T-helper 2 cell (primary cell): ENCODE measurements at places on chromosomes 2 and 18.

DNA sequence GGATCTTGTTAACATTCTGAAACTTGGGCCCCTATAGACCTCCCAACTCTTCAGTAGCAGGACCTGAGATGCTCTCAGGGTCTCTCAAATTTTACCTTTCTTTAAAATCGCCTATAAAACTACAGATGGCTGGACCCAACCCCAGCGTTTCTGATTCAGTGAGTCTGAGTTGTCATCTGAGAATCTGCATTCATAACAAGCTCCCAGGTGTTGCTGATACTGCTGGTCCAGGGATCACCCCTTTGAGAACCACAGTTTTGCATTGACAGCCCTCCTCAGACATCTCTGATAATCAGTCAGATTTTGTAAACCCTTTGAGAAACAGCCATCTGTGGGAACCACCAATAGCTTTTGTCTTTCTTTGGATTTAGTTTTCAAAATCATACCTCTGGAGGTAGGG, 315.8 kb downstream of the CYRIA start:
- no peak for DNase-seq

DNA sequence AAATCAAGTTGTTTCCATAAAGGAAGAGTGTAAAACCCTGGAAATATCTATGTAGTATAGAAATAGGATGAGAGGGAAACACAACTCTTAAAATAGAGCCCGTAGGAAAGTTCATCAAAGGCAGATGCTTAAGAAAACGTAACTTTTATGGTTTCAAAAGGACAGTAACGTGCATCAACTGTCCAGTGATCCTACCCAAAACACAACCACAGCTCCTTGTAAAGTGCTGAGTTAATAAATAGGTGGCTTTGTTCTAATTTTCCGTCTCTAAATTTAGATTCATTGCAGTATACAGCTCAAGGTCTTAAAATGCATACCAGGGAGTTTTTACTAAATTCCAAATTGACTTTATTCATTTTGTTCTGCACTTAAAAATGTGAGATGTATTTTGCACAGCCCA, 282.1 kb upstream of the ID2 start:
- DNase-seq, result no peak

DNA sequence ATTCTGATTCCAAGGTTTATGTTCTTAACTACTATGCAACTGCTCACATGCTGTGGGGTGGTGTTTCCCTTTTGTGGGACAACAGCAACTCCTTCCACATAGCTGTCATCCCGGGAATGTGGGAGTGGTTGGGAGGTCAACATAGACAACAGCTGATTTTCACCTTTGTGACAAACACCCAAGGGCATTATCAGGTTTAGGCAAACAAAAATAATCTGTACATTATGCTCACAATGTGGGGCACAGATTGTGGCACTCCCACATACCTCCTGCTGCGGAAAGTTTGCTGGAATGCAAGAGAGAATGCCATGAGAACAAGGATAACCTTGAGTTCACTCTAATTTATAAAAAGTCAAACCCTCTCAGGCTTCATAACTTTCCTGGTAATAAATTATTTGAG, 582.6 kb downstream of the CNTNAP5 start:
- no peak for DNase-seq

GRCh38 chr2:85872536-85873161, 16.1 kb downstream of the ST3GAL5 start:
- DNase-seq, result no peak

- DNase-seq, result no peak
These were observed 94.5 kb downstream of the MTCL1 start for GRCh38 chr18:8799596-8800441.

DNA sequence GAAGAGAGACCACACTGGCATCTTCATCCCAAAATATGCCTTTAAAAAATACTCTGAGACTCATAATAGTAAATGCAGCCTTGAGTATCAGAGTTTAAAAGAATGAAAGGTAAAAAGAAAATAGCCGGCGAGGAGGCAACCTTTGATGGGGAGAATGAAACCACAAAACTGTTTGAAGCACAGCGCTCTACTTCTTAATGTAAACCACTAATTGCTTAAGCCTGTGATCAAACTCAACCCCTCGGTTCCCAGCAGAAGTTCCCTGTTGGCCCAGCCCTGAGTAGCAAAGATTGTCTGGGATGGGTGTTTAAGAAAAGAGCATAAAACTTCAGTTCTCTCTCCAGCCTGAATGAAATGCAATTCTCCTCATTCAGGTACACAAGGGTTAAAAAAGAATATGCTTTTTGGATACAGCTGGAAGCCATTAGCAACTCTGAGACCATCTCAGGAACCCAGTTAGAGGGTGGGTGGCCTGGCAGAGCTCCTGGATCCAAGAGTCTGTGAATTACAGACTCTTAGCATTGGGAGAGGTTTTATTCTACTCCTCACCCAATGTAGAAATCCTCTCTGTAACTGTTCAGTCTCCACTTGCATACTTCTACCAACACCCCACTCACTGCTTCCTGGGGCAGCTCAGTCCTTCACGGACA, 44.8 kb downstream of the VIT start:
- no peak for DNase-seq

DNA sequence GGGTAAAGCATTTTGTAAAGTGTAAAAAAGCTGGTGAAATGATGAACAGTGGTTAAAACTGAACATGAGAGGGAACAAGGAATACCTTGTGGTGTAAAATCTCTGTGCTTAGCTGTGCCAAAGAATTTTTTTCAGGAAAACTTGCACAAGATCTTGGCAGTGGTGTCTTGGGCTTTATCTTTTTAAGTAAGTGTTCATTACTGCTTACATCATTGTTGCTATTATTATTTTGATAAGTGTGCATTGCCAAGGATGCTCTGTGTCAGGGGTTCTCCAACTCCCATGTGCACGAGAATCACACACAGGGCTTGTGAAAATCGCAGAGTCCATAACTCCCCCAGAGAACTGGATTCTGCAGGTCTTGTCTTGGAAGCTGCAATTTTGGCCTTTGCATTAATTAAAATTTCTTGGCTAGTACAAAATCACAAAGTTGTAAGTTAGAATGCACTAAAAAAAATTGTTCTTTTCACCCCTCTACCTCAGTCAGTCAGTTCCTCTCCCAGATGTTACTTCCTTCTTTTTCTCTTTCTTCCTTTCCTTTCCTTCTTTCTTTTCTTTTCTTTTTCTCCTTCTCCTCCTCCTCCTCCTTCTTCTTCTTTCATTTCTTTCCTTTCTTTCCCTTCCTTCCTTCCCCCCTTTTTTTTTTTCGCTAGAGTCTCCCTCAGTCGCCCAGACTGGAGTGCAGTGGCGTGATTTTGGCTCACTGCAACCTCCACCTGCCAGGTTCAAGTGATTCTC, 37.8 kb downstream of the GATA6 start:
- no peak for DNase-seq

GRCh38 chr2:57878171-57878865, 168.3 kb upstream of the VRK2 start:
- DNase-seq, result no peak

DNA sequence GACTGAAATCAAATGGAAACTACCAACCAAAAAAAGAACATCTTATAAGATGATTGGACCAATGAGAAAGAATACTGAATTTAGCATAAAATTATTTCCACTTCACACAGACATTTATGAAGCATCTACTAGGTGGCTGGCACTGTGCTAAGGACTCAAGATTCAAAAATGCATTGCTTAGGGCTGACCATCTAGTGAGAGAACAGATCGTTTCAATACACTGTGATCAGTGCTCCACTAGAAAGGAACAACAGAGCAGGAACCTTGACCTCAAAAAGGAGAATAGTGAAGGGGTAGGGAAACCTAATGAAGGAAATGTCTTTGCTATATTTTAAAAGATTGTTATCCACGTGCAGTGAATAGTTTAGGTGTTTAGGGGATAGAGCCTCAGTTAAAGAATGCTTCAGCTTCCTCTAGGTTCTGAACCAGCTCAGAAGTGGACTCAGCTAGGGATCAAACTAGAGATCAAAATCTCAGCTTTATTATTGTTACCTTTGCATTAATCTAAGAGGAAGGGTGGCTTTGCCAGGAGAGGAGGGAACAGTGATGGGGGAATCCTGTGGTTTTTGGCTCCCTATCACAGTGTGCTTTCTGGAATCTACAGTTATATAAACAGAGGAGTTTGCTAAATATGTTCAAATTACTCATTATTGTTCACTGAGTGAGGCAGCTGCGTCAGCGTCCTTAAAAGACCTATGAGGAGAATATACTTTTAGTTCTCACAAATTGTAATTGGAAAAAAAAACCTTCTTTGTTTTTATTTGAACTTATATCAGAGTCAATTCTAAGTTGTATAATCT, 16.2 kb upstream of the BBS5 start:
- no peak for DNase-seq

GRCh38 chr2:221501883-221502269, 70.2 kb downstream of the EPHA4 start:
- DNase-seq, result no peak

- DNase-seq, result no peak
These were observed 60.1 kb downstream of the ICOS start for GRCh38 chr2:203996692-203997091.

GRCh38 chr2:135743860-135744259, 2.2 kb downstream of the UBXN4 start:
- no peak for DNase-seq

GRCh38 chr2:114231921-114232320, 210.5 kb upstream of the DPP10 start:
- no peak for DNase-seq
